ENCODE measurements at places on chromosomes 7 and 10.

- no peak for DNase-seq
Measured at GRCh38 chr7:19783541-19783940, 10.1 kb upstream of the TMEM196 start.

DNA sequence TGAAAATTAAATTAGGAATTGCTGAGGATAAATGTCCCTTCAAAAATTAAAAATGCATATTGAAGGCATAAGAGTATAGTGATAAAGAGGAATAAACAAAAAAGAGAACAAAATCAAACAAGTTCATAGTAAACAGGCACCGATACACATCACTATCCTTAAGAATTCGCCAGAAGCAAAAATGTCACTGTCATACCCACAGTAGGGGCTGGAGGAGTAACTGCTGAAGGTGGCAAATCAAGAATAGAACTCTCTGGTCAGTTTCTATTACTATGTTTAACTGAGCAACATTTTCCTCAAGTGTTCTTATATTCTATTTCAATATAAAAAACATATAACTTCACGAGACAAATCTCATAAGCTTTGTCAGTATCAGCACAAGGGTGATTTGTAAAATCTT, 84.0 kb downstream of the VPS41 start:
- no peak for DNase-seq

GRCh38 chr10:54985732-54986131, 184.7 kb upstream of the PCDH15 start:
- DNase-seq: peak; percentile 2

DNA sequence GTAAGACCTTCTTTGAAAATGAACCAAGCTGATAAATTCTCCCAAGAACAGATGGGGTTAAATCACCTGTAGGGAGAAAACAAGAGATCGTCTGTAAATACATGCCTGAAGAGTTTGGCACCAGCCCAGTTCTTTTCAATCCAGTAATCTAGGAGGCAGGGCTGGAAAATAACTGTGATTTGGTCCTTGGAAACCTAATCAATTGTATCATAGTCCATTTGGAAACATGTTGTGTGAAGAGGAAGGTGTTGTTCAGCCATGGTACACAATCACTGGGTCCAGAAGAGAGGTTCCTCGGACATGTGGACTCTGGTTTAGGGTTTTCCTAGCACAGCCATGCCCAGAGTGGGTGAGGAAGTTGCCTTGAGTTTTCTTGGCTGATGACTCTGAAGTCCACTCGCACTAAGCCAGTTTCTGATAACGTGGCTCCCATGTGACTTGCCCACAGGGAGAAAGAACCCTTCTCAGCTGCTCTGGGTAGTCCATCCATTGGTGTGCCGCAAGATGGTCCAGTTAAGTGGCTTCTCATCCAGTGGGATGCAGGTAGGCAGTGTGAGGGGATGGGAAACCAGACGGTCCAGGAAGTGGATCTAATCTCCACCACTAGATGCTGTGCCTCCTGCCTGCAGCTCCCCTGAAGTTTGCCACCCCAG, 5.1 kb downstream of the BLNK start:
- no peak for DNase-seq

DNA sequence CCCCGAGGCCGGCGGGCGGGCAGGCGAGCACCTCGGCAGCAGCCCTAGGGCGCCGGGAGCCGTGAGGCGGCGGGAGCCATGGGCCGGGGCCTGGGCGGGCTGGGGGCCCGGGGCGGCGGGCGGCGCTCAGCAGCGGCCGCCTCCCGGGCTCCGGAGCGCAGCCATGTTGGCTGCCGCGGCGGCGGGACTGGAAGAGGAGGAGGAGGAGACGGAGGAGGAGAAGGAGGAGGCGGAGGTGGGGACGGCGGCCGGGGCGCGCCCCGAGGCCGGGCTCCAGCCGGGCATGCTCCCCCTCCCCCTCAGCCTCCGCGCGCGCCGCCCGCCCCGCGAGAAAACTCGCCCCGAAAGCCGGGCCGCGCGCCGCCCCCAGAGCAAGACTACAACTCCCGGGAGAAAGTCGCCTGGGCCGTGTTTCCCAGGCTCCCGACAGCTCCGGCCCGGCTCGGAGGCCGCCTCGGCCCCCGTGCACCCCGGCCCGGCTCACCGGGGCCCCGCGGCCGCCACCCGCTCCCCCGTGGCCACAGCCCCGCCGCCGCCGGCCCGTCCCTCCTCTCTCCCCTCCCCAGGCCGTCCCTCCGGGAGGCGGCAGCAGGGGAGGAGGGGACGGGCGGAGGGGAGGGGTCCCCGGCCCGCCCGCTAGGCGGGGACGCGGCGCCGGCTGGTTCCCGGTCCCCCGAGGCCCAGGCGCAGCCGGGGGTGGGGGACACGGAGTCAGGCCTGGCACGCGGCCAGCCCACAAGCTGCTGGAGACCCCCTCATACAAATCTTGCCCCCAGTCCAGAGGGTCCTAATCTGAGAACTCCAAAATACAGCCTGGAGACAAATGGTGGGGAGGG, at the start of gene DLG5:
Gene DLG5, minus strand, starts transcription at position 190 of the 836 bp plus-strand sequence. CDS start 235 bp downstream, outside the sequence.
- peak; percentile 54 for DNase-seq

DNA sequence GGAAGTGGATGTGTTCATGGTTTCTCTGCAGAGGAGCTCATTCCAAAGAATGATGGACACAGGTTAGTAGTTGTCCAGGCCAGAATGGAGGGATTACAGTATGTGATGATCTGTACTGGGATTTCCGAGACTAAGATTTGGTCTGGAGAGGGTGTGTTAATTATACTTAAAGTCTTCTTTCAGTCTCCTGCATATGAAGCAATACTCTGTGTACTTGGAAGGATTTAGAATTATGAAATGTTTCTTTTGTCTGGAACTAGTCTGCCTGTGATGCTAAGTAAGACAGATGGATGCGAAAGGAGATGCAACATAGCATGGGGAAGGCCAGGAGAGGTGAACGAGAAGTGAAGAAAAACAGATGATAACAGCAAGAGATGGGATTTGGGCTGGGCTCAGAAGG, 305.1 kb upstream of the LYZL1 start:
- no peak for DNase-seq

DNA sequence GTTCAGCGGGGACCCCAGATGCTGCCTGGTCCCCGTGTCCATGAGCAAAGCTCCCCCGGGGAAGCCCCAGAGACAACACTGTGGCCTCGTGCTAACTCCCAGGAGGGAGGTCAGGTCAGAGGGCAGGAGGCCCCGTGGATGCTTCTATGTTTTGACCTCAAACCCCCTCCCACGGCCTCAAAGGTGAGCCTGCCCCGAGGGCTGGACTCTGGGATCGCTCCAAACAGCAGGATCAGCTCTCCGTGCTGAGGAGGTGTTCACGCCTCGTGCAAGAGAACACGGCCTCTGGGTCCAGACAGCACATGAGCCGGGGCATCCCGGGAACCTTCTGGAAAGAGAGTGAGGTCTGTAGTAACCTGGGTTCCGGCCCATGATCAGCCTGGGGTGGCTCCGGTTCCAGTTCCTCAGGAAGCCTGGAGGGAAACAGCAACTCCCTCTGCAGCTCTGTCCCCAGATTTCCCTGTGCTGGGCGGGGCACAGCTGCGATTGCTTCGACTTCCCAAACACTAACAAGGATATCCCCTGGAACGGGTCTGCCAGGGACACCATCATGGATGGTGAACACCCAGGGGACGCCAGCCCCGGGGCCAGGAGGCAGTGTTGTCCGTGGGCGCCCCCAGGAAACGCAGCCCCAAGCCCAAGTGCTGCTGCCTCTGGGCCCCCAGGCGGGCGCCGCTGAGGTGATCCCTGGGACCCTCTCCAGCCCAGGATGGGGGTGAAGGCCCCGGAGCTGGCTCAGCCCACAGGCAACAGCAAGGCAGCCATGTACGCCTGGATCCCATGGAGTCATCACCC, 18.0 kb upstream of the INPP5A start:
- DNase-seq: no peak

GRCh38 chr7:134246347-134246746, 70.4 kb downstream of the SLC35B4 start:
- DNase-seq: no peak

Data from RWPE1 (cell line).